Gastrocnemius medialis (tissue), 4 donors: ENCODE measurements at places on chromosomes 6 and 20.

GRCh38 chr6:150841697-150842096, 23.8 kb upstream of the MTHFD1L start:
- no peak for DNase-seq

- no peak for DNase-seq
These were observed 83.2 kb upstream of the TAB2 start for GRCh38 chr6:149234051-149234962.

DNA sequence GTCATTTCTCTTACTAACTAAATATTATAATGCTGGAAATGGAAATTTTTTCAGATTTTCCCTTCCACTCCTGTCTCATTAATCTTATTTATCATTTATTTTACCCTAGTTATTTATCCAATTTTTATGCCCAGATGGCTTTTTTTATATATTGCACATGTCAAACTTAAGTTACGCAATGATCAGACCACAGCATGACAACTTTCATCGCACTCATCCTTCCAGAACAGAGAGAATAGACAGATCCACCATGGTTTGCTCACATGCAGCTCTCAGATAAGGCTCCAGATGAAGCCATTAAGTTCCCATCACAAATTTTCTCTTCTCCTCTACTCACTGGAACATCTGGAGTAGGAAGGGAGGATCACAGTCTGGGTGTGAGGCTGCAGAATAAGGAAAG, 48.7 kb downstream of the MAP7 start:
- DNase-seq, result no peak

DNA sequence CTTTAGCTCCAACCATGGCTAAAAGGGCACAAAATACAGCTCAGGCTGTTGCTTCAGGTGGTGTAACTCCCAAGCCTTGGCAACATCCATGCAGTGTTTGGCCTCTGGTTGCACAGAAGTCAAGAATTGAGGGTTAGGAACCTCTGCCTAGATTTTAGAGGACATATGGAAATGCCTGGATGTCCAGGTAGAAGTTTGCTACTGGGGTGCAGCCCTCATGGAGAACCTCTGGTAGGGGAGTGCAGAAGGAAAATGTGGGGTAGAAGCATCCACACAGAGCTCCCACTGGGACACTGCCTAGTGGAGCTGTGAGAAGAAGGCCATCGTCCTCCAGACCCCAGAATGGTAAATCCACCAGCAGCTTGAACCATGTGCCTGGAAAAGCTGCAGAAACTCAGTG, 1453.8 kb upstream of the EYS start:
- DNase-seq, result no peak

- no peak for DNase-seq
These were observed 89.2 kb downstream of the RSPH3 start for GRCh38 chr6:158910484-158911440.

DNA sequence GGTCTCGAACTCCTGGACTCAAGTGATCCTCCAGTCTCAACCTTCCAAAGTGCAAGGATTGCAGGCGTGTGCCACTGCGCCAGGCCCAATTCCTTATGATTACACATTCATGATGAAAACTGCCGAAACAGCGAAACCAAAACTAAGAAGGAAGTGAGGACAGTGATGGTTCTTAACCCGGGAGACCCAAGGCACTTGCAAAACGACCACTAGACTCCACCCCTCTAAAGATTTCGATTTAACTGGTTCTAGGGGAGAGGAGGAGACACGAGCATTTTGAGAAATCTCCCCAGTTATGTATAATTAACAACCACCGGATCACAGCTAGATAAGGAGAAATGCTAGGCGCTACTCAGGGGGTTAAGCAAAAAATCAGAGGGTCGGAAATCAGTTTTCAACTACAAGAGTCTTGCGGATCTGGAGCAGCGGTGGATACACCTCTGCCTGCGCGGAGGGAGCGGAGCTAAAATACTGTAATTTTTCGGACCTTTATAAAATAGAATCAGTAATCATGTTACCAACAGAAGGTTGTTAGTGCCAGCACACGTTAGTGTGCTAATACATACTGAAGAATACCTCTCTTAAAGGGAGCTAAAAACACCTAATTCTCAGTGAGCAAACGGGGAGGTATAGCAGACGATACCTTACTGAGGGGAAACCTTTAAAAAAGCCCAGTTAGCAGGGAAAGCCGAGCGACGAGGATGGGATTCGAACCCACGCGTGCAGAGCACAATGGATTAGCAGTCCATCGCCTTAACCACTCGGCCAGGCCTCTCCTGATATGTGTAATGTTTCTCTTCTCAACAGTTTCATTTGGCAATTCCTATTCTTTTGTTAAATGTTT, 60.0 kb upstream of the BTN3A2 start:
- no peak for DNase-seq

DNA sequence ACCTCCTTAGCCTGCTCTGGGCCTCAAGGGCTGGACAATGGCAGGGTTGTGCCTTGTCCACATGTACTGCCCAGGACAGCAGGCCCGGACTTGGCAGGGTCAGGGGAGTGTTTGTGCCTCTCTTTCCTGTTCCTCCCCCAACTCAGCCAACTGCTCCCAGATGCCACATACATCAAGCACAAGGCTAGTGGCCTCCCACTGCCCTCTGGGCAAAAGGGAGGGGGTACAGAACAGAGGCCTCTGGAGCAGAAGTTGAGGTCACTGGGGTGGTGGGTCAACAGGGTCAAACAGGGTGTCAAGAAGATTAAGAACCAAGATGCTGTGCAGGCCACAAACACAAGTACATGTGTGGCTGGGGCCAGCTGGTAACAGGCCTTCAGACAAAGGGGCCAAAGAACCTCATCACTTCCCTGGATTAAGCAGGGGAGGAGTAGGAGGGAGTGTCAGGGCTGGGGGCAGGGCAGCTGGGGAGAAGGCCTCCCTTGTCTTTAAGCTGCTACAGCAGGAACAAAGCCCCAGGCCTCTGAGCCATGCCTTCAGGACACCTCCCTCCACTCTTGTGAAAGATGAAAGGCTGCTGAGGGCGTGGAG, 36.0 kb downstream of the KCNK5 start:
- no peak for DNase-seq

- no peak for DNase-seq
These were observed 2.0 kb upstream of the TMEM181 start for GRCh38 chr6:158557927-158558326.
